ENCODE measurements at places on chromosomes 16 and 17.

- DNase-seq, result no peak
These were observed 35.4 kb downstream of the GINS2 start for GRCh38 chr16:85653290-85653891.

GRCh38 chr17:60087882-60088669, 9.4 kb upstream of the HEATR6 start:
- no peak for DNase-seq

DNA sequence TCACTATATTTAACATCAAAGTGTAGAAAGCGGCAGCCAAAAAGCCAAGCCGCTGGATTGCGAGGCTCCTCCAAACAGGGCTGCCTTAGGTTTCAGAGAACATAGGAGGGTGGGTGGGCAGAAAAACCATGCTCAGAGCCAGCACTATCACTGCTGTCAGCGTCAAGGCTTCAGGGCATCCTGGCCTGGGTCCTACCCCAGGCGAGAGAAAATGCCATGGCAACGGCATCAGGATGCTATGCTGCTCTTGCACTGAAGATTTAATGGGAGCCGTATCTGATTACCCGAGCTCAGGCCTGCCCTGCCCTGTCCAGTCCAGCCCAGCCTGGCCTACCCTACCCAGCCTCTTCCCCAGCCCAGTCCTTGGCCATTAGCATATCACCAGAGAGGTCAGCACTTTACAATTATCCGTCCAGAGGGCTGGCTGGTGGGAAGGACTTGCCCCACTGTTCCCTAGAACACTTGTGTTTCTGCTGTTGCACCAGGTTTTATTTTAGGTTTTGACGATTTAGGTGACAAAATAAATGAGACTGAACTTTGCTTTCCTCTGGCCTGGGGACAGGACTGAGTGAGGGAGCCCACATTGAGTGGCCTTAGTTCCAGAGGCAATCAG, 61.1 kb downstream of the TOM1L2 start:
- DNase-seq, result no peak

- DNase-seq, result no peak
These were observed 222.4 kb upstream of the AXIN2 start for GRCh38 chr17:65783845-65784334.

GRCh38 chr16:79036541-79036940, 564.0 kb downstream of the MAF start:
- no peak for DNase-seq

DNA sequence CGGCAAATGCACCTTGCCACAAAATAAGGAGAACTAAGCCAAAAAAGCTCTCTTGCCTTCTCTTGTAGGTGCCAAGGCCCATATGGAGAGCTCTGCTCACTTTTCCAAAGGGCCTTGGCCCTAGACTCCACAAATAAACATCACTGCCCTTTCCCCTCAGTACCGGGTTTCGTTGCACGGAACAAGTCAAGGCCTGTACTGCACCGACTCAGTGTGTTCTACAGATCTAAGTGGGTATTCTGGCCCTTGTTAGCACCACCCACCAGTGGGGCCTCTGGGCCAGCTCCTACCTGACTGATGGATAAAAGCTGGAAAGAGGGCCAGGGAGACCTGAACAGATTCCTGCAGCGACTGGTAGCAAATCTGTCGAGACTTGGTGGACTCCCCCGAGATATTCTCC, 43.7 kb upstream of the GSG1L start:
- no peak for DNase-seq

DNA sequence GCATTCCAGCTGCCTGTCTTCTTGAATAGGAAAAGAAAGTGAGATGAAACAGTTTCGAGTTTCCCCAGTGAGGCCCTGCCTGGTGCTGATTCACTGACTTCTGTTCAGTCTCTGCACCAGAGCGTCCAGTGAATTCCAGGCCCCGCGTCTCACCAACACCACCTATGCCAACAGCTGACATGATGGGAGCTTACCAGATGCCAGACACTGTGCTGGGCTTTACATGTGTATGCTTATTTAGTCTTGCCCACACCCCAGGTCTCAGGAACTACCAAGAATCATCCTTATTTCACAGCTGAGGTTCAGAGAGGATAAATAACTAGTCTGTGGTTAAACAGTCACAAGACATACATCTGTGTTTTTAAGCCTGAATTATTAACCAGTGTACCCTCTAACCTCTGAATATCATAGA, 29.1 kb upstream of the IRX6 start:
- DNase-seq, result no peak

DNA sequence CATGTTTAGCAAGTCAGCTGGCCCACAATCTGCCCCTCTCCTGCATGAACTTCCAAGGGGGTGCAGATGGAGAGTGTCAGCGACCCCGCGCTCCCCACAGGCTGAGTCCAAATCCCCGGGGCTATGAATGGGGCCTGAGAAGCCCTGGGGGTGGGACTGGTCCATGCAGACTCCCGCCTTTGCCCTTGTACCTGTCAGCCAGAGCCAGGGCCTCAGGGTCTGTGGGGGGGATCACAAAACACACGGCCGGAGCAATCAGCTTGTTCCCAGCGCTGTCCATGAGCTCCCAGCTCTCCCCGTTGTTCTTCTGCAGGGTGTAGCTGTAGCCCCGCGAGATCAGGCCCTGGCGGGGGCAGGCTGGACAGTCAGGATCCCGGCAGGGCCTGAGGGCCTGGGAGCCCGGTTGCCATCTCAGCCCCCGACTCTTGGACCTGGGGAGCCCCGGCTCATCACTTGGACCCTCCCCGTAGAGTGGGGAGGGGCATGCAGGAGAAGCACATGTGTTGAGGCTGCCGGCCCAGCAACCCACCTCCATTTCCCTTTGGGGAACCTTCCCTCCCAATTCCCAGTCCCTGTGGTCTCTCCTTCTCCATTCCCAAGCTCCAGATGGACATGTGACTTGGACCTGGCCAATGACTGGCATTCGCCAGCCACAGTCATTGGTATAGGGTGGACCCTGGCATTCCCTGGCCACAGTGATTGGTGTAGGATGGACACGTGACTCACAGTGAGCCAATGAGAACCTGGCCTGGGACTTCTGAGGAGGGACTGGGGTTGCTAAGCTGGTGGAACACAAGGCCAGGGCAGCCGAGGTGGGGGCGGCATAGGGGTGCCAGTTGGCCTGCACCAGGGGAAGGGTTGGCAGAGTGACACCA, 42.4 kb downstream of the PPL start:
- no peak for DNase-seq

- DNase-seq, result no peak
These were observed 40.0 kb downstream of the MYH3 start for GRCh38 chr17:10617120-10617505.

DNA sequence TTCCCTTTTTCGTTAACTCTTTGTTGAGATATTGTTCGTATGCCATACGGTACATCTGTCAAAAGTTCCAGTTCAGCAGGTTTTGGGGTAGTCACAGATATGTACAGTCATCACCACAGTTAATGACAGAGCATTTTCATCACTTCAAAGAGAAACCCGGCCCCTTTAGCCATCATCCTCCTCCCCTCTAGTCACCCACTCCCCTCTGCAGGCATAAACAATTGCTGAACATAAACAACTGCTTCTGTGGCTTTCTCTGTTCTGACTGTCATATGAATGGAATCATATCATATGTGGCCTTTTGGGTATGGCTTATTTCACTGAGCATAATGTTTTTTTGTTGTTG, 59.3 kb downstream of the RNF213 start:
- no peak for DNase-seq

DNA sequence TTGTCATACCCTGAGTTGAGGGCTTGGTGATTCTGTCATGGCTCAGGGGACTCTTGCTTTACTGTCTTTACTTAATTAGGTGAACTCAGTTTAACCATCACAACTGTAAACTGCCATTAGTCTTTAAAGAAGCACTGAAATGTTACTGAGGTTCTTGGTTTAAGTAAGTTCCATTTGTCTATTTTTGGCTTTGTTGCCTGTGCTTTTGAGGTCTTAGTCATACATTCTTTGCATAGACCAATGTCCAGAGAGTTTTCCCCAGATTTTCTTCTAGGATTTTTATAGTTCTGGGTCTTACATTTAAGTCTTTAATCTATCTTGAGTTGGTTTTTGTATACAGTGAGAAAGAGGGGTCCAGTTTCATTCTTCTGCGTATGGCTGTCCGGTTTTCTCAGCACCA, 137.5 kb downstream of the SOCS1 start:
- no peak for DNase-seq

GRCh38 chr17:850851-851763, 69.0 kb downstream of the MRM3 start:
- DNase-seq, result no peak

DNA sequence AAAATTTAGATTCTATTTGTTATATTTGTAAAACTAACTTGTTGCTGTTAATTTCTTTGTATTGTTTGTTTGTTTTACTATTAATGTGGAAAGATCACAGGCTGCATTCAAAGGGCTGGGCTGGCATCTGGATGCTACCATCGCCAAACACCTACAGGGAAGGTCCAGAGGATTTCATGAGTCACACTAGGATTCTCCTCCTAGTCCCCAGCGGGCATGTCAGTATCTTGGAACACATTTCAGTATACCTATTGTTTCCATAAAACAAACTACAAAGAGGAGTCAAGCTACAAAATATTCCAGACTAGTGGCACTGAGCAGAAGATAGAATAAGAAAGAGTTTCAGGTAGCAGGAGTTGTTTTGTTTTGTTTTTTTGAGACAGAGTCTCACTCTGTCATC, 55.3 kb downstream of the NOG start:
- no peak for DNase-seq

GRCh38 chr16:79758615-79759346, 158.2 kb upstream of the MAF start:
- DNase-seq, result no peak

DNA sequence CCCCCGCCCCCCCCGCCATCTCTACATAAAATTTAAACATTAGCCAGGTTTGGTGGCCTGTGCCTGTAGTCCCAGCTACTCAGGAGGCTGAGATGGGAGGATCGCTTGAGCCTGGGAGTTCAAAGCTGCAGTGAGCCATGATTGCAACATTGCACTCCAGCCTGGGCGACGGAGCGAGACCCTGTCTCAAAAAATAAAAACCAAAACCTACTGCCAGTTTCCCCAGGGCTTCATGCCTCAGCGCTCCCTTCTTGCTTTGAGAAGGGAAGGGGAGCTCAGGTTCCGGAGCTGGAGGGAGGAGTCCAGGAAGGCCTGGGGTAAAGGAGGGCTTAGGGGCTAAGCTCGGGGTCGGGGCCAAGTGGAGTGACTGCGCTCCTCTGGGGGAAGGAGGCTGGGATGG, 20.5 kb downstream of the PLCD3 start:
- no peak for DNase-seq

- DNase-seq, result no peak
These were observed 97.4 kb upstream of the CIBAR2 start for GRCh38 chr16:85209526-85210121.

DNA sequence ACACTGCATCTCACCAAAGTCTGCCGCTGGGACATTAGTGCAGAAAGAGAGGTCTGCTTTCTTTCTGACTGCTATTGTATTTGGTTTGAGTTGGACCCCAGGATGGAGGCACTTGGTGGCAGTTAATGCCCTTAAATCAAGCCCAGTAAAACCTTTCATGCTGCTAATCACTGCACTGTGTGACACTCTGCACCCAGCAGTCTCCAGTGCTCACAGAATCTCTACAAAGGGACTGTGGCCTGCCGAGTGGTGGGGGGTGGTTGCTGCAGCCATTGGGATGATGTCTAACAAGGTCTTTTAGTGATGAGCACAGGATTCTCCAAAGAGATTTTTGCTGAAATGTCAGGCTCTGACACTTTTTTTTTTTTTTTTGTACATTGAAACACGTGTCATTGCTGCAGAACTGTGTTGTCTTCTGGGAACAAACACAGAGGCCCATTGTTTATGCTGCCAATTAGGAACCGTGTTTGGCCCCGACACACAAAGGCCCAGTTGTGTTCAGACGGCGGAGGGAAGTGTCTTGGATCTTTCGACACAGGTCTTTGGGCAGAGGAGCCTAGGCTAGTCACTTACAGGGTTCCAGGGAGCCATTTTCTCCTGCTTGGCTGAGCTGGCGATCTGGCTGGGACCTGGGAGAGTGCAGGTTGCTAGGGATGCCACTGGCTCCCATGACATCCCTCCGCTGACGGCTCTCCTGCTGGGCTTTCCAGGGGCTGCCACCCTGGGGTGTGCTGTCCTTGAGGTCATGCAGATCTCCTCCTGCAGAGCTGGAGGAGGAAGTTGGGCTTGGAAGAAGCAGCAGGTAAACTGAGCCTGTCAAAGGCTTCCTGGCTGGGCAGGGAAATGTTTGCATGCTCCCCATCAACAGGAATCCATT, 16.2 kb upstream of the TNRC6C start:
- DNase-seq, result no peak

GRCh38 chr16:57185446-57185944, 344 bp downstream of the PSME3IP1 start:
- DNase-seq, result no peak

GRCh38 chr16:54284319-54284930, 2.2 kb downstream of the IRX3 start:
- DNase-seq, result peak; percentile 1

DNA sequence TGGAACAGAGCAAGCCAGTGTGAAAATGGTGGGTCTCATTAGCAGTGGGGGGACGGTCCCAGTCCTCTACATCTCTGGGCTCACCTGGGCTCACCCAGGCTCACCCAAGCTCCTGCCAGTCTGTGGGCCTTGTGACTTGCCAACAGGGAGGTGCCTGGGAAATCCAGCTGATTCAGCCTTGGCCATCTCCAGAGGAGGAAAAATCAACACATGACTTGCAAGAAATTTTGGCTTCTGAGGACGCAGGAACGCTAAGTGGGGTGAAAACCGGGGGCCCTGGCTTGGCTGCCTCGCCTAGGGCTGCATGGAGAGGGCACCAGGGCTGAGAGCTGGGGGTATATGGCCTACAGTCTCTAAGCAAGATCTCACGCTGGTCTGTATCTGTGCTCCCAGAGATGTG, 47.7 kb downstream of the VAC14 start:
- no peak for DNase-seq

DNA sequence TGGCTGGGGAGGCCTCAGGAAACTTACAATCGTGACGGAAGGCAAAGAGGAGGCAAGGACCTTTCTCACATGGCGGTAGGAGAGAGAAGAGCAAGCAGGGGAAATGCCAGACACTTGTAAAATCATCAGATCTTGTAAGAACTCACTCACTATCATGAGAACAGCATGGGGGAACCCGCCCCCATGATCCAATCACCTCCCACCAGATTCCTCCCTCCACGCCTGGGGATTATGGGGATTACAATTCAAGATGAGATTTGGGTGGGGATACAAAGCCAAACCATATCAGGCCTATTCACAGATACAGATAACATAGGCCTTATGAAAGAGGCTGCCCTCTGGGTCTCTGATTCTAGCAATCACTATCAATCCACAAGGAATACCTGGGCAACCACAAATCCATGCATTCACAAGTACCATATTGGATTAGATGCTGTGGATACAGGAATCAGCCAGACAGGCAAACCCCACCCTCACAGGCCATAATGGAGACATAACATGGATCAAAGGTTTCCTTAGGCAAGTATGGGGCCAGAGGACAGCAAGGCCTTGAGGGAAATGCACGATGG, 284.9 kb downstream of the SOX9 start:
- DNase-seq, result no peak

GRCh38 chr16:84513123-84513522, 8.7 kb upstream of the MEAK7 start:
- no peak for DNase-seq

- DNase-seq, result no peak
These were observed 5.7 kb downstream of the SLC22A31 start for GRCh38 chr16:89194340-89195311.
